ENCODE measurements at places on chromosomes 1 and 21.

DNA sequence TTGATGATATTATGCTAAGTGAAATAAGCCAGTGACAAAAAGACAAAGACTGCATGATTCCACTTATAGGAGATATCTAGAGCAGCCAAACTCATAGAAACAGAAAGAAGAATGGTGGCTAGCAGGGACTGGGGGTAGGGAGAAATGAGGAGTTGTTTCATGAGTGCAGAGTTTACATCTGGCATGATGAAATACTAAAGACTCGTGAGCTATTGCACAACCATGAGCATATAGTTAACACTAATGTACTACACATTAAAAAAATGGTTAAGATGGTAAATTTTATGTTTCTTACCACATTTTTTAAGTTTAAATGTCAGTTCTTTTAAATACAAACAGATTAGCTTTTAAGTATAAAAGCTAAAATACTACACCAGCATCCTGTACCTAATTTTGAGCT lies 57.8 kb downstream of the ESRRG start:
- no peak for DNase-seq

- DNase-seq, result no peak
Observed at GRCh38 chr21:20617130-20617529, 381.1 kb upstream of the NCAM2 start.

DNA sequence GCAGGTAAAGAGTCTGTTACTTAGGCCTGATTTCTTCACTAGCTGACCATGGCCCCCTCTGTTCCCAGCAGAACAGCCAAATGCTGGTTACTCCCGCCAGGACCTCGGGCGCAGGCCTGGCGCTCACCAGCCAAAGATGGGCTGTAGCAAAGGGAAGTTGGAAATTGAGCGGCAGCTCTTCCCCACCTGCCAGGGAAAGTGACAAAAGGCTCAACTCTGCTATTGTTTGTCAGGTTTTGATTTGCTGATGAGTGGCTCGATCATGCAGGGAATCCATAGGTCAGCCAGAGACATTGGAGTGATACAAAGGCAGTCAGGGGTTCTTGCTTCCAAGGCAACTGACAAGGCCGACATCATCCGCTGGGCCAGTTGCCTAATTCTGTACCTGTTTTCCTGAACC lies 120.1 kb downstream of the ASTN1 start:
- no peak for DNase-seq

GRCh38 chr1:205962821-205963221 lies 19.6 kb upstream of the SLC26A9 start:
- no peak for DNase-seq

- no peak for DNase-seq
Observed at GRCh38 chr1:230210326-230210980, 143.4 kb downstream of the GALNT2 start.

- no peak for DNase-seq
Observed at GRCh38 chr1:29921741-29922140, 685.4 kb downstream of the PTPRU start.

GRCh38 chr1:90834886-90835660 lies 118.0 kb upstream of the BARHL2 start:
- DNase-seq, result no peak

DNA sequence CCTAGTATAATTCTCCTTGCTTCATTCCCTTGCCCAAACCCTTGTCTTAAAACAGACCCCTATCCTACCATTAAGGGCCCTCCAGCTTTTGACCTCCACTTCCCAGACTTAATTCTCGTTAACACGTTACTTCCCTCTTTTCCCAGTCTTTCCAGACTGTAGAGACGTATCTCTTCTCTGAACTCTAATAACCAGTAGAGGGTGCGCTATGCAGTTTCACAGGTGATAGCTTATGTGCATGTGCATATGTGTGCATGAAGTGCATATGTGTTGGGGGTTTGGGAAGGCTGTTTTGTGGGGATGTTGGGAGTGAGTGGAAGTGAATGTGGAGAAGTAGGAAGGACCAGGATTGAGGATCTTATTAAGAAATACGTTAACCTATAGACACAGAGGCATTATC lies 78.1 kb upstream of the CCDC190 start:
- DNase-seq, result no peak

GRCh38 chr1:25856856-25857255 lies 2.4 kb downstream of the AUNIP start:
- DNase-seq, result no peak

- DNase-seq, result no peak
Observed at GRCh38 chr1:25360596-25361581, 22.8 kb downstream of the TMEM50A start.
